ENCODE measurements at places on chromosomes 11 and 22.

DNA sequence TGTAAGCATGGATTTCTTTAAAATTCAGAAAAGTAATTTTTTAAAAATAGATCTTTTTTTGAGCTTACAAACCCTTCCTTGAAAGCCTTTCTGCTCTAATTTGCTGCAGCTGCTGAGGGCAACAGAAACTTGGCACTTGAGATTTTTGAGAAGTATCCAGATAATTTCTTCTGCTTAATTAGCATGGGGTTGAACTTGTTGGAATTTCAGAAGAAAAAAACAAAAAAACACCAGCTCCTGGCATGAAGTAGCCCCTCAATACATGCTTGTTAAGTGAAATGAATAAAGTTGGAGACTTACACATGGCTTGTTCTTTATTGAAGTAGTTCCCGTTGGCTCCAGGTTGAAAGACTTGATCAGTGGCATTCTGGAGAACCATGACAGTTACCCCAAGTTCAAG, 331.4 kb upstream of the RAG2 start:
- no peak for DNase-seq

- DNase-seq, result no peak
These were observed 1303.4 kb downstream of the TBC1D22A start for GRCh38 chr22:48065892-48066291.

DNA sequence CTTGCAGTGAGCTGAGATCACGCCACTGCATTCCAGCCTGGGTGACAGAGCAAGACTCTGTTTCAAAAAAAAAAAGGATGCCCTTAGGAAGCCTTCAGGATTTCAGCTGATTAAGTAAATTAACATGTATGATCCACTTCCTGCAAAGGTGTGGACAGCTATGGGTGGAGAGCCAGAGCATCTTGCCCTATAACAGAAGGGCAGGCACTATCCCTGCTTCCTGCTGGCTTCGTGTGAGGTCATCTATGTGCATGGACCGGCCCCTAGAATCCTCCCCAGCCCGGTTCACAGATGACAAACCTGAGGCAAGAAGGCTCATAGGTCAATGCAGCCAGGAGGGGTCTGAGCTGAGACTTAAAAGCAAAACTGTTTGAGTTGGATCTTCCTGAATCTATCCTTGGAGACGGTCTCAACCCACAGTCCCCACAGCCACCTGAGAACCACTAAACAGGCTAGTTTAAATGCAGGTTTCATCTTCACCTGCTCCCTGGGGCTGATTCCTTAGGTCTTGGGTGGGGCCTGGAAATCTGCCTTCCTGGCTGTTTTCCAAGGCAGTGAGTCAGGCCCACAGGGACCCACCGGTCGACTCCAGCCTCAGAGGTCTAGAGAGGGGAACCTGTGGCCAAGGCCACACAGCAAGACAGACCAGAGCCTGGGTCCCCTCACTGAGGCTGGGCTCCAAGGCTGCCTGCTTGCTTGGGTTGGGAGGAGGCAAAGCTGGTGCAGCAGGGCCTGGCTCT, 55.2 kb upstream of the MPEG1 start:
- no peak for DNase-seq

GRCh38 chr11:116553482-116553881, 219.3 kb downstream of the BUD13 start:
- no peak for DNase-seq

DNA sequence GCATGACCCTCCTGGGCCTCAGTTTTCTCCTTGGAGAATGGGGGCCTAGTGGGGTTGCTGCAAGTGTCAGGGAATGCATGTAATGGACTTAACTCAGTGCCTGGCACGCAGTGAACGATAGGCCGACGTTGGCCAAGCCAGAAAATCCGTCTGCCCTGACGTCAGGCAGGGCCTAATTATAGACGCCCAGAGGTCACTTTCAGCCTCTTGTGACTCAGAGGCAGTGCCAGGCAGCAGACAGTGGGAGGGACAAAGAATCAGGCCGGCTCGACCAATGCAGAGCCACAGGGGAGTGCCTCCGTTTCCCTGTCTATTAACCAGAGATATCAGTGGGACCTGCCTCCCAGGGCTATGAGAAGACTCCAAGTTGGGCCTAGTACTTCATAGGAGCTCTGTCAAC, 115.0 kb downstream of the MN1 start:
- DNase-seq, result peak; percentile 68

- no peak for DNase-seq
These were observed 190.3 kb upstream of the NARS2 start for GRCh38 chr11:78764946-78765345.

GRCh38 chr11:79232346-79232745, 208.5 kb downstream of the TENM4 start:
- no peak for DNase-seq

GRCh38 chr11:1263010-1263409, 40.1 kb downstream of the MUC5B start:
- no peak for DNase-seq

- no peak for DNase-seq
These were observed 79.3 kb downstream of the DSCAML1 start for GRCh38 chr11:117717485-117718314.

- DNase-seq, result no peak
These were observed 7.0 kb downstream of the SYTL2 start for GRCh38 chr11:85803920-85804319.

DNA sequence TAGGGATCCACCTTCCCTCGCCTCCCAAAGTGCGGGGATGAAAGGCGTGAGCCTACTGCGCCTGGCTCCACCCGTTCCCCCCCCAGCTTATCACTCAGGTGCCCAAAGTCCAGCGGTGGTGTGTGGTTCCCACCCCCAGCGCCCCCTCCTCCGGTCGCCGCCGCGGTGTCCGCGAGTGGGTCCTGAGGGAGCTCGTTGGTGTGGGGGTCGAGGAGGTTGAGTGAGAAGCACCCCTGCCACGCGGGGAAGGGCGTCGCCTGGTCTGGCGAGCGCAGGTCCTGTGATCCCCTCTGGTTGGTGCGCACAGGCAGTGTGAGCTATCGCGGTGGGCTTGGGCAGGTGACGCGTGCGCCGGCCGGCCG, 3900.6 kb upstream of the OR11H1 start:
- DNase-seq, result no peak

DNA sequence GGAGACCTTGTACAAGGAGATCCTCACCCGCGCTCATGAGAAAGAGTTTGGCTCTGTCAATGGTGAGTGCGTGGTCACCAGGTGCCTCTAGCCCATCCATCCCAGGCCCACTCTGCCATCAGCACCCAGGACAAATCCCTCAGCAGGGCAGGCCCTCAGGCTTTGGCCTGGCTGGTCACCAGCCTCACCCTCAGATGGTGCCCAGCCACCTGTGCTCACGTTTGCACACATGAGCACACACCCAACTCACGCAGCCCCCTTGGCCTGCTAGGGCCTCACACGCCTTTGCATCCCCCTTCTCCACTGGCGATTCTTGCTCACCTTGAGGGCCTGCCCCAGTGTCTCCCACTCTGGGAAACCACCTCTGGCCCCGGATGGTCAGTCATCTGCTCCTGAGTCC, 4.1 kb upstream of the RAB1B start:
- DNase-seq, result no peak

GRCh38 chr22:17483688-17484372, 79.5 kb upstream of the SLC25A18 start:
- no peak for DNase-seq

- no peak for DNase-seq
These were observed 272.8 kb downstream of the FAM76B start for GRCh38 chr11:95516786-95517185.

DNA sequence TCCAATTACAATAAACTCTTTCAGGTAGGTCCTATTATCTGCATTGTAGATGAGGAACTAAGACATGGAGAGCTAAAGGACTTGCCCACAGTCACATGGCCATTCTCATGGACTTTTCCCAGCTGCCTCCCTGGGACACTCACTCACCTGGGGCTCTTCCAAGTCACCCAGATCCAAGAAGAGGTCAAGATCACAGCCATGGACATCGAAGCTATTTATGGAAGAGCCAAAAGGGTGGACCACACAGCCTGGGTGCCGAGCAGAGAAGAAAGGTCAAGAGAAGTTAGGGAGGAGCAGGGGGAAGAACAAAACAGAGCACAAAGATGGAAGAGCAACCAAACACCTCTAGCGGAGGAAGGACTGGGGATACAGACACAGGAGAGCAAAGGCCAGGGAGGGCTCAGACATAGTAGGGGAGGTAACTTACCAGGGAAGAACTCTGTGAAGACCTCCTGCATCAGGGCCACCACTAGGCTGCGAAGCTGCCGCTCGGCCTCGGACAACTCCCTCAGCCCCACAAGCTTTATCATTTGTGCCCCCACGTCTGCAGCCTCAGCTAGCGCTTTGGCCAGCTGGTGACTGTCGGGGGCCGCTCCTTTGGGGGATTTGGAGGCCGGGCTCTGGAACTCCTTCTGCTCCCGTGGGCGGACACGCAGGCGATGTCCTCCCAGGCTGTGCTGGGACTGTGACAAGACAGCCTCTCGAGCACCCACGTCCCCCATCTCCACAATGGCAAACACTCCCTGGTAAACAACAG, 7.4 kb upstream of the EEF1G start:
- no peak for DNase-seq

GRCh38 chr11:8656291-8656690, 26.2 kb downstream of the TRIM66 start:
- no peak for DNase-seq

- no peak for DNase-seq
These were observed 5.9 kb downstream of the PAK1 start for GRCh38 chr11:77467993-77468392.

GRCh38 chr22:33743756-33744155, 176.5 kb downstream of the LARGE1 start:
- no peak for DNase-seq

DNA sequence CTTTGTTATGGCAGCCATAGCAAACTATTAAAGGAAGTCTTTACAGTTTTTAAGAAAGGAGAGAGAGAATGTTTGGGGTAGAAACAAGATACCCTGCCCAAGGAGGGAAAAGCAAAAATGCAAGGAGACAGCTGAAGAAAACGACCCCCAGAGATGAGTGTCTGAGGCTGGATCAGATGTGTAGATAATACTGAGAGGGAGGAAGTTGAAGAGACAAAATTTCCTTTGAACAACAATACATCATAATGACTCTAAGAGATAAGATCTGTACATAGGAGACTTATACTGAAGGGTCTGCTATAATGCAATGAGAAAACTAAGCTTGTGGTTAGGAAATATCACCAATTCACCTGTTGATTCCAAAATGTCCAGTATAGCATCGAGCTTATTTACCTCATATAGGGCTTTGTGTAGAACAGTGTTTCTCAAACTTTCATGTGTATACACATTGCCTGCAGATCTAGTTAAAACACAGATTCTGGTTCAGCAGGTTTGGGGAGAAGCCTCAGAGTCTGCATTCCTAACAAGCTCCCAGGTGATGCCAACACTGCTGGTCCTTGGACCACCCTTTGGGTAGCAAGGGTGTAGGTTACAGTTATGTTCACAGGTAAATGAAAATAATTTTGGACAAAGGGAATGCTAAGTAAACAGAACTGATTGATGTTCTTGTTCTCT, 5.8 kb upstream of the CEP295 start:
- no peak for DNase-seq

DNA sequence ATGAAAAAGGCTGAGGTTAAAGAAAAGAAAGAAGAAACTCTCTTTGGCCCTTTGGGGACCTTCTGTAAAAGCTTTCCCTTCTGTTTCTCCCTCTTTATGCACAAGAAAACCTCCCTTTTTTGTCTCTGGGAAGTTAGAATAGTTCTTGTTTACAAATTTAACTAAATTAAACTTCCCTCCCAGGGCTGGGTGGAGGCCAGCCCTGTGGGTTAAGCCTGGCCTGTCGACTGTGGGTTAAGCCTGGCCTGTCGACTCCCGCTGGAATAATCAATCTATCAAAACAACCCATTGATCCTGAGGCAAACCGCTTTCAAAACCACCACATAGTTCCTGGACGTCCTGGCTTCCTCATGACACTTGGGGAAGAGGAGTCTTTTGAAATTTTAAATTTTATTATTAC, 1.2 kb upstream of the DRG1 start:
- no peak for DNase-seq

DNA sequence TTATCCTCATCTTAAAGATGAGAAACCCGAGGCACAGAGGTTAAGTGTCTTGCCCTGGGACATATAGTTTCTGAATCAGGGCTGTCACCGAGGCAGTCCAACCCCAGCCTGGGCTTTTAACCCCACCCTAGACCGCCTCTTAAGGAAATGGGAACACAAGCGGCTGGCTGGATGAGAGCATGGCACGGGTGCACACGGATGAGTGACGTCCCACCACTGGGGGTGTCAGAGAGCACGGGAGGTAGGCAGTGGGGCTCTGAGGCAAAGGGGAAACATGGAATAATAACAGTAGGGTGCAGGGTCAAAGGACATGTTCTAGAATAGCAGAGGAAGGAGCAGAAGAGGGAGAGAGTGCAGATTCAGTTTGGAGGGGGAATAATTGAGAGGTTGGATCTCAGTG, 22.3 kb downstream of the PPFIBP2 start:
- DNase-seq, result no peak

Data from EL (cell line).